ENCODE measurements at places on chromosomes 13 and 19.

- DNase-seq, result no peak
These were observed 407.2 kb downstream of the GPC5 start for GRCh38 chr13:91805605-91806004.

DNA sequence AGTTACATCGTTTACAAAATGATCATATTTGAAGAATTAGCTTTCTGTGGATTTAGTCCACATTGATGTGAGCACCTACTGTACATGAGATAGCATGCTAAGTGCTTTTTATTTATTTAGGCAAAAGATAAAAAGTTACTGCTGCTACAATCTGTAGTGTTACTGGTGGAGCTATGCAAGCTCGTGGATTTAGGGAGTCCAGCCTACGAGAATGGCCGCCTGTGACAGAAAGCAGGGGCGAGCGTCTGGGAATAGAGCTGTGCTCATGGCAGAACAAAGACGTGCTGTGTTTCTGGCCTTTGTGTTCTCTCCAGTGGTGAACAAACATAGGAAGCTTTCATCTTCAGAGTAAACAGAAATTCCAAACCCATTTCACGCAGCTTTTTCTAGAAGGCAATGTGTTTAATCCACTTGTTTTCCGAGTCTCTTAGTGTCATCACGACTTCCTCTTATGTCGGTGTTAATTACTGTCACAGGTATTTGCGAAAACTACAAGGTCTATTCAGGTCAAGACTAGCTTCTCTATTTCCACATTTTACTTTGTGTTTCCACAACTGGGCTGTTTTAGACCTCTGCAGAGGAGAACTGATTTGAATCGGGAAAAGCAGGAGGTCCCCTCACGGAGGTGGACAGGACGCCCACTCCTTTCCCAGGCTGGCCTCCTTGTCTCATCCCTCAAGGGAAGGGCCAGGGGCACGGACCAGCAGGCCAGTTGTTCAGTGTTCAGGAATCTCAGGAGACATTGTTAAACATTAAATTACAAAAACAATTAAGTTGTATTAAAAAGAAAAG is 67.3 kb downstream of the ATP11A start:
- no peak for DNase-seq

GRCh38 chr19:11295665-11296245 is at the start of gene TSPAN16:
TSPAN16 (plus strand) TSS chr19:11296160; CDS start chr19:11296298, 138 bp downstream.
- no peak for DNase-seq

- DNase-seq, result no peak
These were observed 6.1 kb upstream of the CEACAM1 start for GRCh38 chr19:42534391-42534790.

DNA sequence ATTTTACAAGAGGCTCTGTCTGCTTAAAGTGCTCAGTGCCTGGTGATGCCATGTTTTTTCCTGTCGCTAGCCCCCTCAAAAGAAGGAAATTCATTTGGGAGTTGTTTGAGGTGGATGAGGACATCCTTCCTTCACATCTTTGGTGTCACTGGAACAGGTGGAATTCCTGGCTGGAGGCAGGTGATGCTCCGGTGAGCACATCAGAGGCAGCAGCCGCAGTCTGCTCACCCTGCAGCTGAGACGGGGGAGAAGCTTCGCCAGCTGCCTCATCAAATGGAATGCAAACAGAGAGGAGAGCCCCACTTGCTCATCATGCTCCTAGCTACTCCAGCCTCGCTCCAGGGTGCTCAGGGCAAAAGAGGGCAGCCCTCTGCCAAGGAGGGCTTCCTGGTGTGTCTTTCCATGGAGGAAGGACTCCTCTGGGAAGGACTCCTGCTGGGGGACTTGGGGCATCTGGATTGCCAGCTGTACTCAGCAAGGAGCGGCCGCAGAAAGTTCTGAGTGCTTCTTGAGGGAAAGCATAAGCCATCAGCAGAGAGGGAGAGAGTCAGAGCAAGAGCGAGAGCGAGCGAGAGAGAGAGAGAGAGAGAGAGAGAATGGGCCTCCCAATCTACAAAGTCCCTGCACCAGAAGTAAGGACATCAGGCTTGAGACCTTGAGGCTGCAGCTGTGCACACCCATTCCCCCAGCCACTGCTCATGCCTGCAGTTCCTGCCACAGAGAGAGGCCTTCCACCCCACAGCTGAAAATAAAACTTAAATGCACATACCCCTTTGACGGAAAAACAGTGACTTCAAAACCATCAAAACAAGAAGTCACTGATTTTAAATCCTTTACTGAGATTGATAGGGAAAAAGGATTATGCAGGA is 74.3 kb upstream of the UBL3 start:
- DNase-seq, result no peak
